ENCODE measurements at places on chromosomes 1 and 21. TPM values are rescaled to one million over a fixed set of nuclear protein-coding genes. Genes with fewer than 3 reads are reported as not detected.
A peak's percentile ranks its signal among the peaks of the same experiment; 100 is the strongest.

DNA sequence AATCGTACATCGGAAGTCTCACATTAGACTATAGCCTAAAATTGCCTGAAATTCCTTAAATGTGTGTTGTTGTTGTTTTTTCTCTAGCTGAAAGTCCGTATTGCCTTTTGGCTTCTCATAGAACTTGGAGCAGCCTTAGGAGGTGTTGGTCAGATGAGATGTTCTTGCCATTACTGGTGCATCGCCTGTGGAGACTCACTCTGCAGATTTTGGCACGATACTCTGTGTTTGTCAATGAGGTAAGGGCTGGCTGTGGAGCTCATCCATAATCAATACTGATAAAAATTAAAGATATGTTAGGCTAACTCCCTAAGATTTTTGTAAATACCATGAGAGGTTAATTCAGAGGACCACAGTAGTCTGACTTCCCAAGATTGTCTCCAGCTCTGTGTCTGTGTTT is 28.9 kb downstream of the AGT start:
- no peak for DNase-seq

DNA sequence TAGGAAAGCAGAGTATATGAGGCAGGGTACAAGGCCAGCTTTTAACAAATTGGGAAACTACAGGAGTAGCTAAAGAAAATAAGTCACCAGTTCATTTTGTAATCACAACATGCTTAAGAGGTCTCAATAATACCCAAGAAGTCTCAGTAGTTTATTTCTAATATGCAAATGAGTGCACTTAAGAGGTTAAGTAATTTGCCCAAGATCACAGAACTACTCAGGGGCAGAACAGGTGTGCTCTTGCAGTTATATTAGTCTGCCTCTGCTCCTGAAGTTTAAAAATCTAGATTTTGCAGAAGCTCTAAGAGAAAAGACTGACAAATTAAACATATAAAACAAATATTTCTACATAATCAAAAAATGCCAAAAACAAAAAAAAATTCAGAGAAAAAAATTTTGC is 6.9 kb downstream of the EPS15 start:
- DNase-seq = no peak

DNA sequence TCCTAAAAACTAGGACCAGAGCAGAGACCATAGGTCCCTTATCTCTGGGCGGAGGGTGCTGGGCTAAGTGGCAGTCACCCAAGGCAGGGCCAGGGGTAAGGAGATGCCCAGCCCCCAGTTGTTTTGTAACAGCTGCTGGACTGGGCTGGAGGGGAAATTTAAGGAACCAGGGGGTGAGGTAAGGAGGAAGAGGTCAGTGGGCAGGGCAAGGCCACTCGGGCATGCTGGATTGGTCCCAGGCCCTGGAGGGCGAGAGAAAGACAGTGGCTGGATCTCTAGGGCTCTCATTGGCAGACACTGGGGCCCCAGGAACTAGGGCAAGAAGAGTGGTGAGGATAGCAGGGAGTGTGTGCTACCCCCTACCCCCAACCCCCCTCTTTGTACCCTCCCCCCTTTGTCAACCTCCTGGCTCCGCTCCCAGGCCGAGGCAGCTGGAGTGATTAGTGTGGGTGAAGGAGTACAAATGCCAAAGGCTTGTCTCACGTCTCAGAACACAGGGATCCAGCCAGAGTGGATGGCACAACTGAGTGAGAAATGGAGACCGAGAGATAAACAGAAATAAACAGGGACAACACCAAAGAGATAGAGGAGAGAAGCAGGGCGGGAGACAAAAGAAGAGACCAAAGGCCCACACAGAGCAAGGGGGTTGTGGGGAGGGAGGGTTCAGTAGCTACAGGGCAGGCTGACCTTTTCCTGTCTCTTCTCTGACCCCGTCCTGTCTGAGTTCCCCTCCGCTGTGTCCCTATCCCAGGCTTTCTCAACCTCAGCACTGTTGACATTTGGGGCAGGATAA is 20.5 kb upstream of the THRAP3 start:
- DNase-seq = peak; percentile 90

- peak; percentile 41 for DNase-seq
These were observed 561 bp downstream of the CD1E start for GRCh38 chr1:158354255-158354654.

The DDAH1 gene
- not detected for polyA plus RNA-seq

GRCh38 chr1:192545896-192546521 is 29.6 kb upstream of the RGS1 start:
- DNase-seq = peak; percentile 33

The ZYG11A gene
- polyA plus RNA-seq = not detected

The OR2L13 gene
- not detected for polyA plus RNA-seq

- no peak for DNase-seq
These were observed 4.6 kb downstream of the GFI1 start for GRCh38 chr1:92481971-92482664.
